ENCODE measurements at places on chromosomes 1 and 21.

DNA sequence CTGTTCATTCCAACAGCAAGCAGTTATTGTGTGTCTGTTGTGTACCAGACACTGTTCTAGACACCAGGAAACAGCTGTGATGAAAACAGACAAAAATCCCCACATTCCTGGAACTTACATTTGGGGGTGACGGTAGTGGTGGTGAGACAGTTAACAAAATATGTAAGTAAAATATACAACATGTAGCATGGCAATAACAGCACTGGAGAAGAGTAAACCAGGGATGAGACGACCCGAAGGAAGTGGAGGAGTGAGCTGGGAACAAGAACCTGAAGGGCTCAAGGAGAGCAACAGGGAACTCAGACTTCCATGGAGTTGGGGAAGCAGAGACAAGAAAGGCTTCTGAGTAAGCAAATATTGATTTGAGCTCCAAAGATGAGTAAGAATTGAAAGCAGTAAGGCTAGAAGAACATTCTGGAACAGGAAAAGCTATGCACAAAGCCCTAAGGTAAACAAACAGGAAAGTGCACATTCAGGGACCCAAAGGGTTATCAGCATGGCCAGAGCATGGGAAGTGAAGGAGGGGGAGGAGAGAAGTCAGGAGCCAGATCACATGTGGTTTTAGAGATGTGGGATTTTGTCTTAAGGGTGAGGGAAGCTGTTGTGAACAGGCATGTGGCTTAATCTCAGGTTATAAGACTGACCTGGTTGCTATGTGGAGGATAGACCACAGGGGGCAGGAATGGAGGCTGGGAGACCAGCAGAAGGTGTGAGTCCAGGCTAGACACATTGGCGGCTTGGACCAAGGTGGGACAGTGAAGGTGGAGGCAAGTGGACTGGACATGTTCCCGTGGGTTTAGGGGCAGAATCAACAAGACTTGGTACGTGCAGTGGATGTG, 7.3 kb downstream of the CSF1 start:
- no peak for DNase-seq

GRCh38 chr1:2240270-2241156, 12.4 kb downstream of the SKI start:
- no peak for DNase-seq

DNA sequence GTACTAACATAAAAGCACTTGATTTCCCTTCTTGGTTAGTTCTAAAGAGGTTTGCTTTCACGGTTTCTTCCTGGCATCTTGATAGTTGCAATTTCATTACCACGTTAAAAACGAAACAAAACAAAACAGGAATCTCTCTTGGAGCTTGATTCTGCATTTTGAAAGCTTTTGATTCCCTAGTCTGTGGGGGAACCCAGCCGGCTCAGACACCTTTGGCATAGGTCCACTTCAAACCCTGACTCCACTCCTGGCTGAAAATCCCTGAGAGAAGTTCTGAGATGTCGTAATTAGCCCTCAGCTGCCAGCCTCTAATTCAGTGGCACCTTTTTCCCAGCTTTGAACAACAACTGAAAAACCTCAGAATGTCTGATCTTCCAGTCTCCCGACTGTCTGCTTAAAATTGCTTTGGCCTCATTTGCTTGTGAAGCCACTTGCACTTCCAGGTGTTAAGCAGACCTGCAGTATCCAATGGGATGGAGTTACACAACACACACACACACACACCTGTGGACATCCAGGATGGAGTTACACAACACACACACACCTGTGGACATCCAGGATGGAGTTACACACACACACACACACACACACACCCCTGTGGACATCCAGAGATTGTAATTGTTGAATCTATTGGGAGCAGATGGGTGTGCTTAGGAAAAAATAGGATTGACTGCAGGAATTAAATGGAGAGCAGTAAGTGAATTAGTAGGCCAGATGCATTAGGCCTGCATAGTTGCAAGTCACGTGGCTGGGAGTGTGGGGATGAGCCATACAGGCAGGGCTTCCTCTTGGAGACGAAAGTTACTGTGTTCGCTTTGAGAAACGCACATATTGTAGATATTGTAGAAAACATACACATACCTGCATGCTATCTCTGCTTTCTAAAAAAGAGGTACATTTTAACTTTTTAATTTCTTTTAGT, 285.6 kb upstream of the FMN2 start:
- DNase-seq = no peak

DNA sequence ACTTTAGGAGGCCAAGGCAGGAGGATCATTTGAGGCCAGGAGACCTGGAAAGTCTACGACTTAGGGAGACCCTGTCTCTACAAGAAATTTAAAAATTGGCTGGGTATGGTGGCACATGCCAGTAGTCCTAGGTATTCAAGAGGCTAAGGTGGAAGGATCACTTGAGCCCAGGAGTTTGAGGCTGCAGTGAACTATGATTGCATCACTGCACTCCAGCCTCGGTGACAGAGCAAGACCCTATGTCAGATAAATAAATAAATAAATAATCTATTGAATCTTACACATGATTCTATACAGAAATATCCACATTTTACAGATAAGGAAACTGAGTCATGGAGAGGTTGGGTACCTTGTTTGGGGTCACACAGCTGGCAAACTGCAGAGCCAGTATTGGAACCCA, 89.1 kb downstream of the MAN1C1 start:
- no peak for DNase-seq

GRCh38 chr1:204650911-204651570, 34.5 kb downstream of the LRRN2 start:
- no peak for DNase-seq

GRCh38 chr1:39825432-39825941, 36.8 kb upstream of the BMP8B start:
- no peak for DNase-seq

DNA sequence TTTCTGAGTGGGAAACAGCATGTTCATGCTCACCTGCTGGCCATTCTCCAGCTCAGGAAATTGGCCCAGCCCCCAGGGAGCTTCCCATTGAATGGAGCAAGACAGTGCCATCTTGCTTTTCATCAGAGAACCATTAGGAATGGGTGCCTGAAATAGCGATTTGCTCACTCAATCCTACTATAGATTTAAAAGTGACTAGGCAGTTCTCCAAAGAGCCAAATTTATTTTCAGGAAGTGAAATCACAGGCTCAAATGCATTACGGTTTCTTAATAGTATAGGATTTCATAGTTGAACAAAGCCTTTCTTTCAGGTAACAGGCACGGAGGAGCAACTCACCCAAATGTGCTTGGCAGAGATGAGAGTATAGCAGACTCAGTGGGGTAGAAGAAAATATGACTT, 272.1 kb downstream of the GRIK1 start:
- no peak for DNase-seq

DNA sequence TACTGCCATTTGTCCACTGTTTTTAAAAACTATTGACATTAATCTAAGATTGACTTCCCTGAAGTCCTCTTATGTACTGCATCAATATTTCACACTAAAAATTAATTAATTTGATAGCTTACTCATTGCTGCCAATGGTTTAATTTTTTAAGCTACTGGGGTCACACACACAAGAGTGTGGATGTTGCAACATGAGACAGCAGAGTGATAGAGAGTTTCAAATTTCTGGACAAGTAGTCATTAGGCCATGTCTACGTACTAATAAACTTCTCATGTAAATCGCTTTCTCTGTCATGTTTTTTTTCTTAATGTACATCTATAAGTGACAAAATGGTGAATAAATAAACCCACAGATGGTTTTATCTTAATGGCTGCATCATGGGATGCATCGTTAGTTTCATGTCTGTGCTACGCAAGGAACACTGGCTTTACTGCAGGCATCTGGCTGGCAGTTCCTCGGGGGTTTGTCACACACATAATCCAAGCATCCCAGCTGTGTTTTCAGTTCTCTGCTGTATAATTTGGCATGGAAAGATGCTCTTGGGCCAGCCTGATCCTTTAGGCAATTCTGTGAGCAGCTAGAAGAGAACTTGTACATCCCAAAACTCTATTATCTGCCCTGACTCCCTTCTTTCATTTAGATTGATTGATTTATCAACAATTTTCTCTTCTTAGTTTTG, 16.4 kb upstream of the CHODL start:
- no peak for DNase-seq

GRCh38 chr1:246492611-246493245, 14.4 kb downstream of the SMYD3 start:
- DNase-seq = no peak

DNA sequence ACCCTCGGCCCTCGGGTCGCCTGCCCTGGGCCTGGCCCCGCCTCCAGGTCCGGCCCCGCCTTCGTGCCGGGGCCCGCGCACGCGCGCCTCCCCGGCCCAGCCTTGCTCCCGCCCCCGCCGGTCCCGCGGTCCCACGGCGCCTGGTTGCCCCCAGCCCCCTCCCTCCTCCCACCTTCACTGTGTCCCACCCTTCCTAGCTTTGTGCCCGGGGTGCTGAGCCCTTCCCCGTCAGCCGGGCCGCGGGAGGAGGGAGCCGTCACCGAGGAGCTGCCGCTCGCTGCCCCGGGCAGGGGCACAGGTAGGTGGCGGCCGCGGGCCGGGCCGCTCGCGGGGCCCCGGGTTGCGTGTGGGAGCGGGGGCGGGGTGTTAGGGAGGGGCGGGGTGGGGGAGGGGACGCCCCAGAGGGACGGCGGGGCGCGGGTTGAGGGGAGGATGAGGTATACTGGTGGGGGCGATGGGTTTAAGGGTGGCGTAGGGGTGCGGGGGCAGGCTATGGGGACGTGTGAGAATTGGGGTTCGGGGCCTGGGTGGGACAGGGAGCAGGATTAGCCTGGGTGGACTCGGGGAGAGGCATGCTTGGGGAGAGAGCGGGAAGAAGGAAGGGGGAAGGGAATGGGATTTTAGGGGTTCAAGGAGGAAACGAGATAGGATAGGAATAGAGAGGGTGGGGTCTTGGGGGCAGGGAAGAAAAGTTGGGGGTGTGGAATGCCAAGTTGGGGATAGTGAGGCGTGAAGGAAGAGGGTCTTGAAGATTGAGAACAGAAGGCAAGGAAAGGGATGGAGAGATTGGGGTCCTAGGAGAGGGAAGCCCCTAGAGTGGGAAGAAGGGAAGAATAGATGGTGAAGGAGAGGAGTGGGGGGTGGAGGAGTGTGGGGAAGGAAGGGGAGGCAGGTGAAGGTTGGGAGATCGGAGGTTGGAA, at the start of gene LRRC42:
TSS of gene LRRC42 (plus strand) at position 99 of the 920 bp plus-strand sequence. CDS start 5,650 bp downstream, outside the sequence.
- DNase-seq = no peak

DNA sequence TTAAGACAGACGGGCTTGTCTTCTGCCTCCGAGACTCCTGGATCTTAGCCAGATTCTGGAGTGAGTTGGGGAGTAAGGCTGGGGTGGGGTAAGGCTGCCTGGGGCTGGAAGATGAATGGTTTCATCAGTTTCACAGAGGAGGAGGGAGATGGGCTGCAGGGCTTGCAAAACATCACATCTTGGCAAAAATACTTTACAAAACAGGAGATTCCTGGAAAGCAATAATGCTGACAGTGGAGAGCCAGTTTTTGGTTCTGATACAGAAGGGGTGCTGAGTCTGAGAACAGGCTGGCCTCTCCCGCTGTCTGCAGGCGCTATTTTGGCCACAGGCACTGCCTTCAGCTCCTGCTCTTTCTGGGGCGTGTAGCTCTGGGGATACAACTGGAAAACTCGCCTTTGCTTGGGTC, 83.4 kb upstream of the KCNE2 start:
- no peak for DNase-seq

GRCh38 chr1:60103186-60103585, 29.6 kb upstream of the C1orf87 start:
- no peak for DNase-seq

DNA sequence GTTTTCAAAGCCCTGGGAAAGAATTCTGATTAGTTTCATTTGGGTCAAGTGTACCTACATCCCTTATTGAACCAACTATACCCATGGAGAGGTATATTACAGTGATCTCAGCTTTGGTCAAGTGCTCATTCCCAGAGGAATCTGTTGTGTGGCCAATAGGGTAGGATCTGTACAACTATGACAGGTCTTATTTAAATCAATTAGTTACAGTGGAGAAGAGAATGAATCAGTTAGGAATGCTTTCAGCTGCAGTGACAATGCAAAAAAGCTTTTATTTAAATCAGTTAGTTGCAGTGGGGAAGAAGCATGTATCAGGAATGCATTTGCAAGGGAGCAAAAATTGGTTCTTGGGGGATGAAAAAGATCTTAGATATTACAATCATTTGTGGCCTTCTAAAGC, 119.0 kb downstream of the FGGY start:
- no peak for DNase-seq

GRCh38 chr21:31446226-31446855, 102.3 kb upstream of the TIAM1 start:
- DNase-seq = peak; percentile 2

GRCh38 chr1:201888282-201889089, at the start of gene SHISA4:
Gene SHISA4 (plus strand): TSS chr1:201888898. CDS start chr1:201888995, 97 bp downstream.
- no peak for DNase-seq

DNA sequence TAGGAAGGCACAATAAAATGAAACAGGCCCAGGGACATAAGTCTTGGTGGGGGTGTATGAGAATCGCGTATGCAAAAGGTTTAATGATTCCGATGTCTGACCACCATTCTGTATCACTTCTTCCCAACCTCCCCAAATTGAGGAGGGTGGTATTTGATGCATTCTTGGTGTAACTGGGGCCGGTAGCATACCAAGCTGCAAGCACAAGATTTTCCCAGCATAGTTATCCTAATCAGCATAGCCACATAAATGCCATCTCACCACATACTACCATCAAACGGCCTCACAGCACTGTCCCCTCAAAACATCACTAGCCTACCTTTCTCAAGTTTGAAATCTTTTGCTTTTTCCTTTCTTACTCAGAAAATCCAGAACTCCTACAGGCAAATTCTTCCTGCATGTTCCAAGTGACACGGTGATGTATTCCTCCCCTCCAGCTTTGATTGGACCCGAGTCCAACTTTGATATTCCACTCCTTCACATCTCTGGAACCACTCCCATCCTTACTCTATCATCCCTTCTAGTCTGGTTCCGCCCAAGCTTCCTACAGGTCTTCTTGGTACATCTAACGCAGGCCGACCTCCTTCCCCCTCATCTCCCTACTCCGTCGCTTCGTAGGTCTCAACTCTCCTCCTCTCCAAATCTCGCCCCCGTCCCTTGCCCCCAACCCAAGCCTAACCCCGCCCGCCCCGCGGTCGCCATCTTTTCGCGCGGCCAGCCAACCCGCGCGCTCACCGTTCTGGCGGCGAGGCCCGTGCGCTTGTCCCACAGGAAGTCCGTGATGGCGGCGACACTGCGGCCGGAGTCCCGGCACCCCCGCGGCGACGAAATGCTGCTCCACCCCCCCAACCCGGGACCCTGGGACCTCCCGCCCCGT, 600 bp downstream of the CLK2 start:
- no peak for DNase-seq

DNA sequence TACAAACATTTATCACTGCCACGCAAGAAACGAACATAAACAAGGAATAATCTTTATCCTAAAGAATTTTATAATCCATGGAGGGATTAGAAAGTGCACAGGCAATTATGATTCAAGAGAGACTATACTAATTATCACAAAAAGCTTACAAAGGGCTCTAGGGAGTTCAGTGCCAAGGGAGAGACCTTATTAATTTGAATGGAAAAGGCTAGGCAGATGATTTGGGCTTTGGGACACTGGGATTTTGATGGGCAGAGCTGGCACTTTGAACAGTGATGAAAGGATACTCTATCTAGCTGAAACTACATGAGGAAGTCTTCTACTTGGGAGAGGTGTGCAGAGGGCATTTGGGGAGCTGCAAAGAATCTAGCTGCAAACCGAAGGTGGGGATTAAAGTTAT, 48.9 kb upstream of the IVNS1ABP start:
- no peak for DNase-seq

Data from stimulated activated CD8-positive, alpha-beta memory T cell treated with anti-CD3 and anti-CD28 coated beads, Interleukin-4, amount 100 ng/mL, for 4 hours (primary cell).